ENCODE measurements at places on chromosomes 1 and 21.

DNA sequence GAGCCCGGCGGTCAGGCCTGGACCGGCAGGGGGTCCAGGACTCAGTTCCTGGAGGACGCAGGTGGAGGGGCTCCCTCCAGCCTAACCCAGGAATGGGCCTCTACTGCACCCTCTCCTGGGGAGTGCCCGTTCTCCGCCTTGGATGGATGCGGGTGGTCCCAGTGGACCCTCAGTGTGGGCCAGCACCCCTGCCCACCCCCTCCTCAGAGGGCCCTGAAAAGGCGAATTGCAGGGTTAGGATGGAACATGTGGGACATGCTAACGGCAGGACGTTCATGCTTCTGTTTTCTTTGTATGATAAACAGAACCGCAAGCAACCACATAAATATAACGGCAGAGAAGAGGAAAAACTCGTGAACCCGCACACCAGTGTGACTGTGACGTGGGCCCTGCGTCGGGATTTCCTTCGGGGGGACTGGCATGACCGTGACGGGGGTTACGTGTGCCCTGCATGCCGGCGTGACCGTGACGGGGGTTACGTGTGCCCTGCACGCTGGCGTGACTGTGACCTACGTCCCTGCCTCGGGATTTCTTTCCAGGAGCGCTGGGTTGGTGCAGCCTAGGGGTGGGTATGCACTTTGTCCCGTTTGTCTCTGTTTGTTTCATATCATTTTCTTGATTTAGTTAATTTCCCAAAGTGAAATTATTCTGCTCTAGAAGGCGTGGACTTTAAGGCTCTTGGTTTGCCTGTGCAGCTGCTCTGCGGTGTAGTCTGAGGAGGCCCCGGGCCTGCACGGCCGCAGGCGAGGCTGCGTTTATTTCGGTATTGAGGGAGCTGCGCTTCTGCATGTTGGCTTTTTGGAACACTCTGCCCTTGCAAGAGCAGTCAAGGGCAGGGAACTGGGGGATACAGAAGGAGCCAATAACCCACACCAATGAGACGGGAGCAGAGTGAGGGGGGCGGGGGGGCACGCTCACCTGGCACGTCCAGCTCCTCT, 3.1 kb downstream of the FTCD start:
- DNase-seq: no peak

DNA sequence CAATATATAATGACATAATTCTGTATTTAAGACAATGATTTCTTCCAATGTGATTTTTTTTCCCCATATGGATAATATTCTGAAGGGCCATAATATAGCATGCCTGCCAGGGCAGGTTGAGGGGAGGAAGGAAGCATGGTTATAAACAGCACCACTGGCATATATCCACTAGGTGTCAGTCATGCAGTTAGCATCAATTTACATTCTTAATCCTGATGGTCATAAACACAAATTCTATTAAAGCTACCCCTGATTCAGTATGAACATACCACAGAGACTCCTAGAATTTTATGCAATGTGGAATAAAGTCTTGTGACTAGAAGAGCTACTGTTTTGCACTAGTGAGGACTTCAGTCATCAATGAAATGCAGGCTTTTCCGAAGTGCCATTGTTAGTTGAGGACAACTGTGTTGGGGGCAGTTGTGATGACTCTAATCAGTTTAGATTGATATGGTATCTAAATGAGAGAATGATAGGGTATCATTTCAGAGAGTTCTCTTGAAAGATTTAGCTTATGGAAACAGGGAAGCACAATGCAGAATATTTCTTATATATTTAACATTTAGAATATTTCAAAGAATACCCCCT, 342.7 kb upstream of the NR5A2 start:
- DNase-seq: no peak

DNA sequence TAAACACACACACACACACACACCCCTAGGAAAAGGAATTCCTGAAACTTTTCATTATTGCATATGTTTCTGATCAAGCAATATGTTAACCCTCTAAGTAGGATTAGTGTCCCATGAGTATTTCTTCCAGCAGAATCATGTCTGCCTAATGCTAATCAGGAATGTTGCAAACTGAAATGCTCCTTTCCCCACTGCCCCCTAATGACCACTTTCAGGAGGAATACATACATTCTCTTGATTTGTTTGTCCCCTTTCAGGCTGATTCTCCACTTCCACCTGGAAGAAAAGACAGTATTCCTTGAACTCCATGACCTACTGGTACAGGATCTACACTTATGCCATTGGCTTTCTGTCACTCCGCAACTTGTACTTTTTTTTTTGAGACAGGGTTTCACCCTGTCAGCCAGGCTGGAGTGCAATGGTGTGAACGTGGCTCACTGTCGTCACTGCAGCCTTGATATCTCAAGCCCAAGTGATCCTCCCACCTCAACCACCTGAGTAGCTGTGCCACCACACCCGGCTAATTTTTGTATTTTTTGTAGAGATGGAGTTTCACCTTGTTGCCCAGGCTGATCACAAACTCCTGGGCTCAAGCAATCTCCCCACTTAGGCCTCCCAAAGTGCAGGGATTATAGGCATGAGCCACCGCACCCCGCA, 56.7 kb downstream of the LRIG2 start:
- no peak for DNase-seq

DNA sequence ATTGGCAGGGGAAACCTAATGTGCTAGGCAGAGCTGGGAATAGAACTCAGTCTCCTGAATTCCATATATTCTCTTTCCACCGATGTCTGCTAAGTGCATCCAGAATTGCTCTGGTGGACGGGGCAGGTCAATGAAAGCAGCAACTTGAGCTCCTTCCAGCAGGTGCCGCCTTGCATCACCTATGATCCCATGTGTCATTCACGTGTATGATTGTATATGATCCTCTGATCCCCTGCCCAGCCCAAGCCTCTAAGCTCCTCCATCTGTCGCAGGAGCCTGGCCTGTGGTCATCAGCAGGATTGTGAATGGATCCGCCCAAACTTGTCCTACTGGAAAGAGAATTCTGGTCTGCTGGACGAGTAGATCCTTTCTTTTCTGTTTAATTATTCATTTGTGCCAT, 13.1 kb downstream of the ACTA1 start:
- no peak for DNase-seq

- DNase-seq: no peak
Measured at GRCh38 chr1:41461790-41462679, 22.4 kb downstream of the EDN2 start.

GRCh38 chr1:247500865-247501264, 35.4 kb downstream of the OR2C3 start:
- no peak for DNase-seq

- DNase-seq: no peak
Measured at GRCh38 chr1:167121375-167122120, 27.7 kb downstream of the STYXL2 start.

- no peak for DNase-seq
Measured at GRCh38 chr1:40760984-40761383, 22.6 kb upstream of the KCNQ4 start.

DNA sequence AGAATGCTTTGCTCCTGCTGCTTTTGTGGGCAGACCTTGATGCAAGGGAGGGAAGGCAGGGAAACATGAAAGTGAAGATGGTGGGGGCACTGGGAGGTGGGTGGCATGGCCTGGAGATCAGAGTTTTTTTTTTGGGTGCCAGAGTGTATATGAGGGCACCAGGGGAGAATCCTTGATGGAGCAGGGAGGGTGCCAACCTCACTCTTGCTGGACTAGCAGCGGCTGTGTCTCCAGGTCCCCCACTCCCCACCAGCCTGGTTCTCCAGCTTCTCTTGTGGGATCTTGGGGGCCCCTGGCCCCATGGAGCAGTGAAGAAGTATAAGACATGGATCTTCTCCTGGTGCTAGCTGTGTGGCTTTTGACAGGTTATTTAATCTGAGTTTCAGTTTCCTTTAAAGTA, 13.5 kb upstream of the PRELP start:
- no peak for DNase-seq

- DNase-seq: peak; percentile 40
Measured at GRCh38 chr1:243848858-243849420, 1.1 kb downstream of the AKT3 start.

DNA sequence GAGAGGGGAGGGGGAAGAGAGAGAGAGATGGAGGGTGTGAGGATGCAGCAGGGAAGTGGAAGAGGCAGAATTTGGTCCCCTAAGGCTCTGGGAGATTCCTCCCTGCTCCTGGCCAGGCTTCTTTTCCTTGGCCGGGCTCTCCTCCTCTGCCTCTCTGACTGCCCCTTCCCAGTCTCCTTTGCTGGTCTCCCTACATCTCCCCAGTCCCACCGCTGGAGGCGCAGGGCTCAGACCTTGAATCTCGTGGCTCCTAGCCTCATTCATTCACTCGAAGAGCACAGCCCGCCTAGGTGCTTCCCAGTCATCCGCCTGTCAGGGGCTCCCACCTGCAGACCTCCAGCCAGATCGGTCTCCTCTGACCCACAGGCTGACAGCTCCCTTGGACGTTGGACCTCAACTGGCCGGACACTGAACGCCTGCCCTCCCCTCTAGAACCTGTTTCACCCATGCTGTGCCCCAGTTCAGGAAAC, 76.5 kb downstream of the VWA5B1 start:
- DNase-seq: no peak

- no peak for DNase-seq
Measured at GRCh38 chr1:117188170-117188815, 22.4 kb downstream of the VTCN1 start.

DNA sequence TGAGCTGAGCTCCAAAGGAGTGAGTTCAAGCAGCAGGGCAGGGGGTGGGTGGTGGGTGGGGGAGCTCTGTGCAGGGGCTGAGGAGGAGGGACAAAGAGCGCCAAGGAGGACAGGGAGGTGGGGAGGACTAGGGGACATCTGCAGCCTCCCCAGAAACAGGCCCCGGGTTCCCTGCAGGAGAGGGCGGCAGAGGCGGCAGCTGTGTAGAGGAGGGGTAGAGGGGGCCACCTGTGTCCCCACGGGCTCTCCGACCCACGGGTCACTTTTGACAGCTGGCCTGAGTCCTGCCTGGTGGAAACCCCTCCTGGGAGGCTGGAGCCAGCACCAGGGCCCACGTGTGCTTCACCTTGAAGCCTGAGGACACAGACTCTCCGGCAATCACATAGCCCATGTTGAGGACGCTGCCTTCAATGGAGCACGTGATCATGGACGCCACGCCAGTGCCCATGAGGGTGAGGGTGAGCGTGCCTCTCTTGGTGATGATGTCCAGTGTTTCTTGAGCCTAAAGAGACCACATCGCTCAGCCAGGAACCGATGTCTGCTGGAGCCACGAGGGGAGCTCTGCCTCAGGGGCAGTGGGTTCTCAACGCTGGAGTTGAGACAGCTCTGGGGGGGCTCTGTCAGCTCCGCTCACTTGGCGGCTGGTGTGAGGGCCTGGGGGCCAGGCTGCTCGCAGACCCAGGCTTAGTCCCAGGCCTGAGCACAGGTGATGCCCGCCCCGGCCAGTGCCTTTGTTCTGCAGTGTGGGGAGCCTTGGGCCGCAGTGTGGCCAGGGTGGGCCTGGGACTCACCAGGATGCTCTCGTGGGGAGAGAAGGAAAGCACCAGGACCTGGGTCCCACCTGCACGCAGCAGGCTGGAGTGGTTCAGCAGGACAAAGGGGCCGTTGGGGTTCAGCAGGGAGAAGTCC, 6.6 kb upstream of the TMEM52 start:
- DNase-seq: no peak

- no peak for DNase-seq
Measured at GRCh38 chr1:223514644-223515043, 121.4 kb downstream of the CCDC185 start.

GRCh38 chr1:201214886-201215285, 24.3 kb downstream of the IGFN1 start:
- DNase-seq: no peak

- no peak for DNase-seq
Measured at GRCh38 chr1:203131548-203132200, 4.1 kb downstream of the ADORA1 start.

DNA sequence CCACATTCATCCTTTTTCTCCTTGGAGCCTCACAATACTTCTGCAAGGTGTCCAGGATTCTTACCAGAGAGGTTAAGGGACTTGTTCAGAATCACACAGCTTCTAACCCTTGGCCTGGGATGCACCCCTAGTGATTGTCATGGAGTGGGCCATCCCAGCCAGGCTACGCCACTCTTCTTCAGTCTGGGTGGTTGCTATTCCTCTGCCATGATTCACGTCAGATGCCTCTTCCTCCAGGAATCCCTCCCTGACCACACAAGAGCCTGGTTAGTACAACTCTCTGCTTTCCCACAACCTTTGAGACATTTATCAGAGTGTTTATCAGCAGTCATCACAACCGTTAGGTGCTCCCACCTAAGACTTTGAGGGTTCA, 121.8 kb downstream of the EPHB2 start:
- DNase-seq: no peak

DNA sequence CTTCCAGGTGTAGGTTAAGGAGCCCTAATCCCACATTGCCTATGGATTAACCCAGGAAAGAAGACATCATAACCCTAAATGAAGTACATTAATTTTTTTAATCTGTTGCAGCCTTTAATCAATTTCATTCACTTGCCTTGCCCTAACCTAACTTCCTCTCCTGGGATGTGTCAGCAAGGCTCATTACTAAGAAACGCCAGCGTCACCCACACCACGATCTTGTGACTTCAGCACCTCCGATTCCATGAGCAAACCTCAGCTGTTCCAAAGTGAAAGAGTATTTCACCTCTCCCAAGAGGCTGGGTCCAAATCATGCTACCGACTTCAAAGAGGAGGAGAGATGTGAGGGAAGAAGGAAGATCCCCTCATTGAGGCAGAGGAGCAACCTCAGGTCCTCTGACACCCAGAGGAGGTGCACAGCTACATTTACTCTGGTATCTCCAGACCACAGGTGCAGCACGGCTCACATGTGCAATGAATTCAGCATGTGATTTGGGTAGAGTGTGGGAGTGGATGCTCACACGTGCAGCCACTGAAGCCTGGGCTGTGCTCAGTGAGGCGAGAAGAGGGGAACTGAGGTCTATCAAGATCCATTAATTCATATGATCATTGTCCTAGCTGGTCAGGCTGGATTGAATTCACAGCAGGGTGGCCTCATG, 134.1 kb downstream of the SLC30A10 start:
- DNase-seq: no peak

- no peak for DNase-seq
Measured at GRCh38 chr1:230790026-230790425, 42.8 kb downstream of the CAPN9 start.

DNA sequence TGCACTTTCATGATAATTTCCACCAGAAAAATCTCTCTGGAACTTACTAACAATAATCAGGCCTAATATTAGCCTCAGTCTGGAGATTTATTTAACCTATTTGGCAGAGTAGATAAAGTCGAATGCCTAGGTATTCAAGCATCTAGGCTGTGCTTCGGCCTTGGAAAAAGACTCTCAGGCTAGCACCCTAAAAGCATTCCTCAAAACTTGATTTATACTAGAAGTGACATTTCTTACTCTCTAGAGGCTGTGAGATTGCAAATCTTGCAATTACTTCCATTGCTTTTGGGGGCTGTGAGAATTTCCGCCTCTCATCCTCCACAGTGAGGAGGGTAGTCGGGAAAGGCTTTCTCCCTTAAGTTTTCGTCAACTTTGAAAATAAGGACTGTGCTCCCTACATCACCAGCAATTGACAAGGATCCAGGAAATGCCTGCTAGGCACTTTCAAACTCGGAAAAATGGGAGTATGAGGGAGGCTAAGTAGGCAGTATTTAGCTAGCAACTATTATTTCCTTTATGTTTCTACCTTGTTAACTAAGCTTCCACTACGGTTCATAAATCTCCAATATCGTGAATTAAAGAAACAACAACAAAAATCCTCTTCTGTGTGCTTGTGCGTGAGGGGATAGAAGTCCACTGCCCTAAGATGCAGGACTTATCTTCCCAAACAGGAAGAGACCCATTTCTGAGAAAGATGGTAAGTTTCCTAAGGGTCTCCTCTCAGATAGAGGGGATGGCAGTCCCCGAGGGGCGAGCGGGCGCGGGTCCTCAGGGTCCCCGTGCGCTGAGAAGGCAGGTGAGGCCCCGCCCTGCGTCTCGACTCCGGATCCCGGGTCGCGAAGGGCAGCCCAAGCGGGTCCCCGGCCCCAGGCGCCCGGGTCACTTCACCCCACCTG, 1.1 kb upstream of the LMO4 start:
- no peak for DNase-seq

Data from effector memory CD4-positive, alpha-beta T cell (primary cell).